ENCODE measurements at places on chromosomes 3 and 15.

DNA sequence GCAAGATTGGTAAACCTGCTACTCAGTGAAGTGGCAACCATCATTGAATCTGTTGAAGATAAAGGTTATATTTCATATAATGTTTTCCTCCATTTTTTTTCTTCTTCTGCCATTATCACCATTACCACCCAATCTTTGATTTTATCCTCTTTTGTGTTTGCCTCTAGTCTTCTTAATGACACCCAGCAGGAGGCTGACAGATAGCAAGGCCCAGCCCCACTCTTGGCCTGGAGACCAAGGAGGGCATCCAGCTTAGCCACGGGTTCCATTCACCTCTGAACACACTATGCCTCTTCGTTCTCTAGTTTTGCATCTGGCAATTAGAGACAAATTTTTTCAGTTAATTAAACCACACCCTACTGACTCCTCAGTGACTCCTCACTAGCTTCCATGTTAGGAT is 129.7 kb downstream of the TPRG1 start:
- no peak for DNase-seq

DNA sequence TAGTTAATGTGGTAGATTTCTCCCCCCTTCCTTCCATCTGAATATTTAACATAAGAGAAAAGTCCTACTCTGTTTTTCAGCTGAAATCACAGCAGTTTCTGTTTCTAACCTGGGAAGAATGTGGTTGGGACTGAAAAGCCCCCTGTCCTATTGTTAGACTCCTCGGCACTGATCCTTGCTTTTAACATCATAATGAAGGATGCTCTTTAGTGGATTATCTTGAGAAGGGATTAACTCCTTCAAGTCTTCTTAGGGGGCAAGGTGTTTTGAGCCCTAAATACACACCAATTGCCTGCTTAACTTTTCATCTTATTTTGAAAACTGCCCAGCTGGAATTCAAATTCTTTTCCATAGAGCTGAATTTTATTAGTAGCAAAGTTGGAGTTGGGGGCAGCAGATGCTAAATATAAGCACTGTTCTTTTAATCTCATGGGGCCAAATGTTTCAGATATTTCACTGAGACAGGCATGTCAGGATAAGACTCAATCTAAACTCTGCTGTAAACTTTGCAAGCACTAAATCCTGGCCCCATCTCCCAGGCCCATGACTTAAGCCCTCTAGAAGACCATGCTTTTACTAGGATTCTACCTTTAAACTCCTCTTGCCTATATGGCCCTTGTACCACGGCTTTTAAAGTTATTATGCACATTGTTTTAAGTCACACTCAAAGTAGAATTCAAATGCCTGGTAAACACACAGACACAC is 243.2 kb upstream of the NR2F2 start:
- no peak for DNase-seq

DNA sequence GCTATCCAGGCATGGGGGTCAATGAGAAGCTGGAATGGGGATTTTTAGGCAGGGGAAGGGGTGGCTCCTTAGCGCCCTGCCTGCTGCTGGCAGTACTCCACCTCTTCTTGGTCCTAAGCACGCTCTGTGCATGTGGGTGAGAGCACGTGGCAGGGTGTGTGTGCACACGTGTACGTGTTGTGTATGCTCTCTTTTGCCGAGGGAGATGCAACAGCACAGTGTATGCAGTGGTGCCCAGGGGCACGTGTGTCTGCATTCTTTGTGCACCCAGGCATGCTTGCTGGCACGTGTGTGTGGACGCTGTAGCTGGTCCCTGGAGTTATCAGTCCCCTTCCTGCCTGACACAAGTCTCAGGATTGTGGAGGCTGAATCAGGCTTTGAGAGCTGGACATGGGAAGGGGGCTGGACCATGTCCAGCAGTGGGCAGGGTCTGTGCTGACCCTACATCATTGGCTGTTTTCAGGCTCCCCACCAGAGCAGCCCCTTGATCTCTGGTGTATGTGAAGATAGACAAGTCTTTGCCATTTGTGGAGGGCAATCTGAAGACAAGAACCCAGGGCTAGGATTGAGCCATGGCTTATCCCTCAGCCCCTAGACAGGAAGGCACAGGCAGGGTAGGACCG is 1.9 kb upstream of the CAMKV start:
- no peak for DNase-seq

DNA sequence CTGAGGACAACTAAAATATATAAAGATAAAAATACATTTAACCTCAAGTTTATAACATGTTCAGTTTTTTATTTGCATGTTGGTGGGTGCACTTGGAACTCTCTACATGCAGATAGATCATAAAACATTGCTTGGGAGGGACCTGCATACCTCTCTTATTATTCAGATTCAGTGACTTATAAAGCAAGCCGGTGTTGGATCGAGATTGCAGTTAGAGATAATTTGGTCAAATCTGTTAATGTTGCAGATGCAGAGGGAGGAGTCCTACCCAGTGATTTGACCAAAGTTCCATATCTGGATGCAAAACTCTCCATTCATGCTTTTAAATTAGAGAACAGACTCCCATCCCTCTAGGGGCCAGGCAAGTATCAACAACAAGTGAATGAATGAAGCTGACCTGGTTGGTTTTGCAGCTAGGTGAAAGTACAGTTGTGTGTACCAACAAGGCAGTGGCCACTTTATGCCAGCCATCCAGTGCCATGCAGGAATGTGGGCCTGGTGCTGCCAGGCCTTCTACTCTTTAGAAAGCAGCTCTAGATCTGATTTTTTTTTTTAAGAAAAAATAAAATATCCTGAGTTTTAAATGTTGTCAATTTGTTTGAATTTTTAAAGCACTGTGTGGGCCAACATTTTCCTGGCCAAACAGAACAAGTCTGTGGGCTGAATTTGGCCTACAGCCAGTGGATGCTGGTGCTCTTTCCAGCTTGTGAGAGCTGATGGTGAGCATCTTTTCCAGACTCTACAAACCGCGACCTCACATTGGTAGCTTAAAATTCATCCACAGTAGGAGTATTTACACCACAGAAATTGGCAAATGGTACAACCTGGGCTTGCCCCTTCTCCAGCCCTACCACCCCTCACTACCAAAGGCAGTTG is 12.3 kb downstream of the CDIN1 start:
- no peak for DNase-seq

DNA sequence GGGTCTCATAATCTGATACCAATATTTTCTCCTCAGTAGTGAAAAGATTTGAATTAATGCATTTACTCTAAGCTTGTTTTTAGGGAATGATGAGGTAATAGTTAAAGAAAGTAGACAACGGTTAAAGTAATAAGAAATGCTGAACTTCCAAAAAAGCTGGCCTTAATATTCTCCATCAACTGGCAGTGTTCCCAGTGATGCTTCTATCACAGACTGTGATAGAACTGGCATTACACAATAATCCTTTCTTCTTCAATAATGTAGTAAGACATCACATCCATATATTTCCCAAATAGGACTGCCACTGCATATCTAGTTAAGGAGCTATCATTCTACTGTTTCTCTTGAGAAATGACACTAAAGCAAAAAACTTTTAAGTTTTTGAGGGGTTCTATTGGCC is 188.7 kb downstream of the IL5RA start:
- DNase-seq: no peak

DNA sequence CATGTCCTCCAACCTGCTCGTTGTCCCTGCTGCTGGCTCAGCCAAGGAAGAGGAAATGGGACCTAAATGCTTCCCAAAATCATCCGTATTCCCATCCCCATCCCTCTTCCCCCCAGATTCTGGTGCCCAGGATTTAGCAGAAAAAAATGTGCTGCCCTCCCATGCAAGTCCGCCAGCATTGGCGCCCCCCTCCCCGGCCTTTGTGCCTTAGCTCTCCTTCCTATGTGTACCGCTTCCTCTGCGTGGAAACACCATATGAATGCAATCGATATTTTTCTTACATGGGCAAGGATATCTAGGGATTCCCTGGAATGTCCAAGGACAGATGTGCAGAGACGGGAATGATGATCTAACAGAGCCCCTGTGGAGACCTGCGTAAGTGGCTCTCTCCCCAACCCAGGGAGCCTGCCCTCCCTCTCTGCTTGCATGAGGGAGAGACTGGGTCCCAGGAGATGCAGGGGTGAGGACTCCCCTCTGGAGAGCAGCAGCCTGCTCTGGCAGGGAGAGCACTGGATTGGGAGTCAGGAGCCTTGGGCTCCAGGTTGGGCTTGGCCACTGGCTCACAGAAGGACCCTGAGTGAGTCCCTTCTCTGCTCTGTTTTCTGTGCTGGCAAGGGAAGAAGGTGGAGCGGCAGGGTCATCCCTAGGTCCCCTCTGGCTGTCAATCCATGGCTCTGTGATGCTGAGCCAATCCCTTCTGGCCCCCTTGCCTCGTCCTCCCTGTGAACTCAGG is 227.2 kb downstream of the XXYLT1 start:
- DNase-seq: no peak

- peak; percentile 2 for DNase-seq
Measured at GRCh38 chr3:17431004-17431403, 311.4 kb downstream of the TBC1D5 start.

DNA sequence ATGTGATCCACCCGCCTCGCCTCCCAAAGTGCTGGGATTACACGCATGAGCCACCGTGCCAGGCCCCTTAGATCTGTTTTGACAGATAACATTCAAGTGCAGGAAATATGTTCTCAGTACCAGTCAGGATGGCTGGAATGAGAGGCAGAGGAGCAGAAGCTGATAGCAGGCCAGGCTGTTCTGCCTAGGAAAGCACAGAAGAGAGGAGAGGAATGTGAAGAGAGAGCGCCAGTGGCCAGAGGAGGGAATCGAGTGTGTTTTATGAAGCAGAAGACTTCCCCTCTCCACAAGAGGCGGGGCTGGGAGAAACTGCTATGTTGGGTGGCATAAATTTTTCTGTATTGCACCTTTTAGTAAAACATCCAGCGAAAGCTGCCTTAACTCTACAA is 32.0 kb upstream of the RYK start:
- no peak for DNase-seq

GRCh38 chr15:88624971-88625490 is 3.9 kb downstream of the AEN start:
- DNase-seq: no peak

DNA sequence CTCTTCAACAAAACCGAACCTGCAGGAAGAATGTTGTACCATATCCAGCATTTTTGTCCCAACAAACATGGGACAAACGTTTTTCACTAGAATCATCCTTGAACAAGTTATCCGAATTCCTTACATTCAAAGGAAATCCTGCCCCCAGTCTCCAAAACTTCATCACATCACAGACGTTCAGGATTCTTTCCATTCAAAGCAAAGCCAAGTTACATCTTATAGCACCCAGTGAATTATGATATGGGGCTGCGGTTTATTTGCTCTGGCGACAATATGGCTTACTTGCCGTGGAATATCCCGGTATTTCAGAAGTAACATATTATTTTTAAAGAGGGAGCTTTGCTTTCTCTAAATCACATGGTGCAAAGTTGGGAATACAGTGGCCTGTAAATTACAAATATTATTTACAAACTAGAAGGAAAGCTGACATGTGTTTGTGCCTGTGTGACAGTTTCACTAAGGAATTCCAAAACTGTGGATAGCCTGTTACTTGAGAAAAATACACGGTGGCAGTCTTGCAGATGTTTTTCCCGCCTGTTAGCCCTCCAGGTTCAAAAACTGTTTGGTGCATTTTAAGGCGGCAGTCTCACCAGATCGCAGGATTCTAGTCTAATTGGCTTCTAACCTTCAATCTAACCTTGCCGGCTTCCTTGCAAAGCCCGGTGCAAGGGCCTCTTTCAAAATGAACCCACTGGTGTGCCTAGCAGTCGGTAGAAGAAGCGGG is 736 bp upstream of the MBNL1 start:
- DNase-seq: no peak

DNA sequence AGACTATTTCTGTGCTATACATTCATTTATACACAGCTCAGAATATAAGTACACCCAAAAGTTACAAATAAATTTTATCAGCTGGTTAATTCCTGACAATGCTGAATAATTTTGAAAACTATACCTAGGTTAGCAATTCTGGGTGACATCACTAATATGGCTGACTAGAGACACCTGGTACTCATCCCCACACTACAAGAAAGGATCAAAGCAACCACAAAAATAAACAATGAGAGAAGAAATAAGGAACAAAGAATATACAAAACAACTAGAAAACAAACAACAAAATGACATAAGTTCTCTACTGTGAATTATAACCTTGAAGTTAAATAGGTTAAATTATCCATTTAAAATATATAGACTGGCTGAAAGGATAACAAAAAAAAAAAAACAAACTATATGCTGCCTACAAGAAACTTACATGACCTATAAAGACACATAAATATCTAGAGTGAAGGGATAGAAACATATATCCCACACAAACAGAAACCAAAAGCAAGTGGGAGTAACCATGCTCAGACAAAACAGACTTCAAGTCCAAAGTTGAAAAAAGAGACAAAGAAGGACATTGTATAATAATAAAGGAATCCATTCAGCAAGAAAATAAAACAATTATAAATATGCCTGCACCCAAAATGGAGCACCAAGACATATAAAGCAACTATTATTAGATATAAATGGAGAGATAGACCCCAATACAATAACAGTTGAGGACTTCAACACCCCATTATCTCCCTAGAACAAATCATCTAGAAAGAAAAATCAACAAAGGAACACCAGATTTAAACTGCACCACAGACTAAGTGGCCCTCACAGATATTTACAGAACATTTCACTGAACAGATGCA is 57.8 kb downstream of the IMPG2 start:
- no peak for DNase-seq

DNA sequence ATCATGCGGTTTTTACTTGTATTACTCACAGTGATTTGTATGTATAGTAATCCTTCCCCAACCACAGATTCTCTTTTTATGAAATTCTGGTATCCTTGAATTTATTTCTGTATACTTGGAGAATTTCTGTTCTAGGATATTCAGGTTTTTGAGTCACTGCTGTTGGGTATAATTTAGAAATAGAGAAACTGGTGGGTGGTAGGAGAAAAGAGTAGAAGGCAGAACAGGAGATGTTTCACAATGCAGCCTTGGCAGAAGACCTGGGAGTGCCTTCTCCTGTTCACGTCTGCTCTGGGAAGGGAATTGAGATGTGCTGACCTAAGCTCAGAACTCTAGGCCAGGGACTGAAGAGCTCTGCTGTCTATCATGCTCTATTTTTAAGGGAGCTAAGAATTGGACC is 193.6 kb downstream of the EPHB1 start:
- DNase-seq: no peak

- no peak for DNase-seq
Measured at GRCh38 chr3:196057760-196058331, 24.0 kb downstream of the TFRC start.

DNA sequence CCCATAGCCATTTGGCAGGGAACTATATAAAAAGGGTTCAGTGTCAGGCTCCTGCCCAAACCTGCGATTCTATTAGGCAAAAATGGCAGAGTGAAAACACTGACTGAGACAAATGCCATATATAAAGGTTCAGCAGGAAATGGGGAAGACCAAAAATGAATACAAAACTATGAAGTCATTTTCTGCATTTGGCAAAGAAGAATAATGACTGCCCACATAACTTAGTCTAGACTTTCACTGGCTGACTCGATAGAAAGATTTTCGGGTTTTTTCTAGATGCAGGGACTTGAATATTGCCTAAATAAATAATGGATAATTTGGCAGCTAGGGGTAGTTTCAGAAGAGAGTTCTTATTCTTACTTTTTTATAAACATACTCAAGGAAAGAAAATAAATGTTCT is 178.0 kb downstream of the TPRG1 start:
- no peak for DNase-seq

All from GDM1 (cell line).